ENCODE measurements at places on chromosomes 16 and 17.

- no peak for DNase-seq
Measured at GRCh38 chr16:86167061-86167460, 268.1 kb downstream of the IRF8 start.

DNA sequence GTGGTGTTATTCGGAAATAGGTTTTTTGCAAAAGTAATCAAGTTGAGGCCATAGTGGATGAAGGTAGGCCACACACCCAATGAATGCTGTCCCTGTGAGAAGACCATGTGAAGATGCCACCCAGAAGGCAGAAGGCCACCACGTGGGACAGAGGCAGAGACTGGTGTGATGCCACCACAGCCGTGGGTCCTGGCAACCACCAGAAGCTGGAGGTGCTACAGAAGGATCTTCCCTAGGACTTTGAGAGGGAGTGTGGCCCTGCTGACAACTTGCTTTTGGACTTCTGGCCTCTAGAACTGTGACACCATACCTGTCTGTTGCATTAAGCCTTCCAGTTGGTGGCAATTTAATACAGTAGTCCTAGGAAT, 49.3 kb downstream of the RMI2 start:
- no peak for DNase-seq

GRCh38 chr17:75032720-75033280, 14.0 kb downstream of the ATP5PD start:
- no peak for DNase-seq

DNA sequence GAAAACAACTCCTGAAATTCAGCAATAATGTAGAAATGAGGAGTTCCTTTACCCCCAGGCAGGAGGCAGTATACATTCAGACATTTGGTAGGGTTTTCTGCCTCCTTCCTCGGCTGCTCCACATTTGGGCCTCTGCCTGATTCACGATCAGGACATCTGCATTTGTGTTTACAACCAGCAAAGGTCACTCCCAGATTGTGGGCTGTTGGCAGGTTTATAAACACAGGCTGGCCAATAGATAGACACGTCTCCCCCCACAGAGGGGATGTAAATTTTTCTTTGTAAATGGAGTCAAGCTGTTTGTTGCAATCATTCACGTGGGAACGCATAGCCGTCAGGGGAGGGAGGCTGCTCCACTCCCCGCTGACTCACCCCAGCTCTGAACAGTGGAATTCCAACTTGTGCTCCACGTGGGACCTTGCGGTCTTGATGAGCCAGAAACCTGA, 252.1 kb upstream of the N4BP1 start:
- no peak for DNase-seq

GRCh38 chr17:22600644-22601298, 908.4 kb downstream of the KCNJ18 start:
- DNase-seq, result no peak

- no peak for DNase-seq
Measured at GRCh38 chr17:17661834-17662385, 19.3 kb upstream of the RAI1 start.

DNA sequence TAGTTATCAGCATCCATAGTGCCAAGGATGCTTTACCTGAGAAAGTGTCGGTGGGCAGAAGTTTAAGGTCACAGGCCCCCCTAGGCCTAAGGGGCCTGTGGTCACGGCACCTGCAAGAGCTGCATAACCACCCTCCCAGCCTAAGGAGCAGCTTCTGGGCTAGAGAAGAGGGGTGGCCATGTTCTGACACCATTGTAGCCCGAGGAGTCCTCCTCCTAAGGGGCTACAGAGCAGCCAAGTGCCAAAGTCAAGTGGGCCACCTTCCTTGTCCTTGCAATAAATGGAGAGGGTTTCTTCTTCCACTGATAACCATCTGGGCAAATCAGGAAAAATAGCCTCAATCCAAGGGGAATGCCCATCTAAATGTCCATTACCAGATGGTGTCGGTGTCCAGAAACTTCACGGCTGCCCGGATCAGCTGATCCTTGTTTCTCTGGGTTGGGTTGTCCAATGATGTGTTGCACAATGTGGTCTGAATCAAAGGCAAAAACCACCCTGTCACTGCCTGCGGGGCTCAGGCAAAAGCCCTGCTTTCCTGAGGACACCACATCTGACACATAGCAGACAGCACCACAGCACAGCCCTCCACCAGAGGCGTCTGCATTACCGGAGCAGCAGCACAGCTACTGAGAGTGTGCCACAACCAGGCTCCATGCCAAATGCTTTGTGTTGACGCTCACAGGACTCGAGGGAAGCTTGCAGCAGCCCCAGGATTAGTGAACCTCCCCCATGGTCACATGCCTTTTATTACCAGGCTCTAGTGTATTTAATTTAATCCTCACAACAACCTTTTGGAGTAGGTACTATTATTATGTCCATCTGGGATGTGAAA, 12.8 kb downstream of the ATPAF2 start:
- DNase-seq, result no peak

DNA sequence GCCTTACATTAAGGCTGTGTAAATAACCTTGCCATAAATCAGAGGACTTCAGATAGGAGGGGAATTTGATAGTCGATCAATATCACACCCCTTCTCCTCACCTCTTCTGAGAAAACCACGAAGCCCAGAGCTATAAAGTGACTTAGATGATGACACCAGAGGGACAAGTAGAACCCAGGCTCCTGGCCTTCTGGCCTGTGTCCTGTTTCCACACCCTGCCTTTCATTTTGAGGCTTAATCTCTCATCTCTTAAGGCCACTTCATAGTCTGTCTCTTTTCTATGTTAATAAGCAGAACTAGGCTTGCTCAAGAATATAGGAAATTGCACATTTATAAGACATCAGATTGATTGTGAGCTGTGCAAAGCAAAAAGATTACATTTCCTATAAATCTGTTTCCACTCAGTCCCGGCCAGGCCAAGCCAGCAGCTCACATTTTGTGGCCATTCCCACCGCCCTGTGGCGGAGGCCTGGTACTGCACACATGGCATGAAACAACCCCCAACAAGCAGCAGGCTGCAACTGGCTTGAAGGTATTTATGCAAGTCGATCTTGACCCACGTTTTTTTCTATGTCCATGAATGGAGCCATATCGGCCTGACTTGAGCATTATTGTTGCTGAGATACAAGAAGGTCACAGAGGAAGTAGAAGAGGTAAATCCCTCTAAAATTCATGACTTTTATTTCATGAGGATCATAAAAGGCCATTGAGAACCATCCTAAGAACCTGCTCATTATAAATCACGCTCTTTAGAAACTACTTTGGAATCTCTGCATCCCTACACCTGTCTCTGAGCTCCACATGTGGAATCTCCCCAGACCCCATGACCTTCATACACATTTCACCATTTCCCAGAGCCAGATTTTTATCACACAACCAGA, 93.7 kb downstream of the PMP22 start:
- DNase-seq, result peak; percentile 40

GRCh38 chr16:64870859-64871258, 251.0 kb downstream of the CDH11 start:
- no peak for DNase-seq

DNA sequence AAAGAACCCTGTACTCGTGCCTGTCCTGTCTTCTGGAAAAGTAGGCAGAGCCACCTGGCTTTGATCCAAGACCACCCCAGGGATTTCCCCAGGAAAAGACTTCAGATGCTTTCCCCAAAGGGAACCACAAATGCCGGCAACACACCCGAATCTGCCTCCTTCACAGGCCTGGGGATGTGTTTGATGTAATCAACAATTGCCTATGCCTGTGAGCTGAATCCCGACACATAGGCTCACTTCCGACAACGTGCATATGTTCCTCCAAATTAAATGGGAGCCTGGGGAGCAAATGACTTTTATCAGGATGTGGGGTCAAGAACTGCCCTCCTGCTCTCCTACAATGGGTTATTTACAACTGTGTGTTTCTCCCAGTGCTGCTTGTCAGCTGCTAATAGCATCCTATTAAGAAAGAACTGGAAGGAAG, 535.2 kb upstream of the CDH11 start:
- no peak for DNase-seq

- DNase-seq, result no peak
Measured at GRCh38 chr16:11721781-11722467, 20.7 kb downstream of the TXNDC11 start.

DNA sequence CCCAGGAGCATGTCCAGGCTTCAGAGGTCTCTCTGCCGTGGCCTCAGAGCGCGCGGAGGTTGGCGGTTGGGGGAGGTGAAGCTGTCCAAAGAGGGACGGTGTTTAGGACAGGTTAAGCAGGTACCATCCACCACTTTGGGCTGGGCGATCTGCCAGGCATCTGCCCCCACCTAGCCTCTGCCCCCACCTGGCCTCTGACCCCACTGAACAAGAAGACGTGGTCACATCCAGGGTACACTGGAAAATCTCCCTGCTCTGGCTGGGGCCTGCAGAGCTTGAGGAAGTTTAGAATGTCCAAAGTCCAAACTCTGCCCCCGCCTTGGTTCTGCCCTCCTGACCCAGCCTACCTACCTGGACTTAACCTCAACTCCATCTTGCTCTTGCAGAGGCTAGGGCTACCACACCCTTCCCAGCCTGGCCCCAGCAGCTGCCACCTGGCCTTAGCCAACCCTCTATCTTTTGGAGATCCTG, 1.6 kb downstream of the ITGA3 start:
- DNase-seq, result no peak

DNA sequence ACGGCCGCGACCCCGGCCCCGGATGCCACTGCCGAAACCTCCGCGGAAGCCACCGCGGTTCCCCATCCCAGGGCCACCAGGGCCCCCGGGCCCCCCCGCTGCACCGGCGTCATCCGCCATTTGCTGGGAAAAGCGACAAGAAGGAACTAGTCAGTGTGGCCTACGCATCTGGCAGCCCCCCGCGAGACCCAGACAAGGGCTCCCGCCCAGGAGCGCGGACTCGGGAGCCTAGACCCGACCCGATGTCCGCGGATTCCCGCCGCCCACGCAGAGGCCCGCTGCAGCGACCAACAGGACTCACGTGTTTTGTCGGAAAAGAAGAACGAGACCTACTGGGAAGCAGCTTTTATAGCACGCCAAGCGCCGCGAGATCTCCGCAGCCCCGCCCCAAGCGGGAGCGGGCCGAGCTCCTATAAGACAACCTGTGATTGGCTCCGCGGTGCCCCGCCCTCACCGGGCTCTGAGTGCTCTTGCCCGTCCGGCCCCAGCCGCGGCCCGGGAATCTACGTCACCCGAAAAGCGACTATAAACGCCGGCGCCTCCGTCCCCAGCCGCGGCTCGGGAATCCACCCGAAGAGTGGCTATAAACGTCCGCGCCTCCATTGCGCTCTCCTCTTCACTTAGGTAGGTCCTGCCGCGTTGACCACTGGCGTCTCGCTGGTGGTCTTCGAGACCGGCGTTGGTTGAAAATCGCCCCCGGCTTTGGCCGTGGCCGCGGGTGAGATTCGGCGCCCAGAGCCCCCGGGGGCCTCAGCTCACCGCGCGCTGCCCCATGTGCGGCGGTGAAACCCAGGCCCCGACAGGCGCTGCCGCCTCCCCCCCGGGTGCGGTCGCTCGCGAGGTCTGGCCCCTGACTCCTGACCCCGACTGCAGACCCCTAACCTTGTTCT, at the start of gene RPS2:
Gene RPS2, minus strand, starts transcription at position 321 of the 890 bp plus-strand sequence. Its CDS starts 201 bp downstream, at position 120.
- peak; percentile 99 for DNase-seq

DNA sequence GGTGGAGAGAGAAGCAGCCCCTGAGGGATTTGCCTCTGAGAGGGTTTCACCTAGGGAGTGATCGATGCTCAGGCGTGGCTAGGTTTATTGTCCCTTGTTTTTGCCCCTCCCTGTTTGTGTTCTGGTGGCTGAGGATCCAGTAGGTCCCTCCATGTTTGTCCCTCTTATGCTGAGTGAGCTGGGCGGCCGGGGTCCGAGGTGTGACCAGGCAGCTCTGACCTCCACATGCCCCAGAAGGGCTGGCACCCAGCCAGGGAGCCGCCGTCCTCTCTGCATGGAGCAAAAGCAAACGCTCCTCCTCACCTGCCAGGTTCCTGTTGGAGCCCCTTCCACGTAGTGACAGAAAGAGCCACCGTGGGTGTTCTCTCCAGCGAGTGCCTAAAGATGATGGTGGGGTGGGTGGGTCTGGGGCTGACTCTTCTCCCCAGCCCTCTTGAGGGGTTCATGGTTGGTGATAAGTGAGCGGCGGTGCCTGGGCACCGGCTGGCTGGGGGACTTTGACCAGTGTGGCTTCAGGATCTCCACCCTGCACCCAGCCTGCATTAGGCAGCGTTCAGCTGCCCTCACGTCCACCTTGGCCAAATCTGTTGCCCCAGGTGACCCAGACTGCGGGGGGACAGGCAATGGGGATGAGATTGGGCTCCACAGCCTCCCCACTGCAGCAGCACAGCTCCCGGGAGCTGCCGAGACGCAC, 14.1 kb upstream of the NUDT16L1 start:
- DNase-seq, result no peak

GRCh38 chr16:78490847-78491246, 391.4 kb downstream of the WWOX start:
- no peak for DNase-seq

DNA sequence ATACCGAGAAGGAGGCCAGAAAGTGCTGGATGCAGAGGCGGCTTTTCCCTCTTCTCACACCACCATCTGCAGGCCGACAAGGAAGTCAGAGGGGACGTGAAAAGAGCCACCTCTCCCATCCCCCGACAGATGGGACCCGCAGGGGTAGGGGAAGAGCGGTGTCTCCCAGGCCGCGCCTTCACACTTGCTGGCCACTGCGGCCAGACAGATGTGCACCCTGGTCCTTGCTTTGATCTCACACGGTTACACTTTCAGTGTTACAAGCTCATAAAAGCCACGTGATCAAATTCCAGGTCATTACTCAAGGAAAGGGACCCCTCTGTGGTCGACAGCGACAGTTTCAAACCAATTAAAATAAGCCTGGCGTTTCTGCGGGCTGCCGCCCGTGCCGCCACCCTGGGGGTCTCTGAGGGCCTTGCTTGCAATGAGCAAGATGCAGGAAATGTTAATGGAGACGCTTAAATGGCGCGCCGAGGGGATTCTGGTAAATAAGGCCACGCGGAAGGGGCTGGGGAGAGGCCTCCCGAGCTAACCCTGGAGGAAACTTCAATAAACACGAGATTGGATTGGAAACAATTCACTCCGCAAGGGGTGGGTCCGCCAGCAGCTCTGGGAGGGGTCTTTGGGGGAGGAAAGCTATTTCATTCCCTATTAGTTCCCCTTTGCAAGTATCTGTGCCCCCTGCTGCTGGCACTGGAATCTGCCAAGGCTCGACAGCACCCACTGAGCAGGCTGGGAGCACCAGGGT, 240.9 kb downstream of the ENGASE start:
- DNase-seq, result no peak
